NCI-H69 (cell line): ENCODE measurements at places on chromosomes 12 and 14.

- no peak for DNase-seq
Observed at GRCh38 chr12:3980504-3981272, 107.5 kb upstream of the PARP11 start.

- DNase-seq, result no peak
Observed at GRCh38 chr12:70908978-70909377, 11.6 kb downstream of the PTPRR start.

GRCh38 chr12:123748661-123749060 is 13.4 kb upstream of the DNAH10 start:
- no peak for DNase-seq

- no peak for DNase-seq
Observed at GRCh38 chr14:87994974-87995373, 2.0 kb upstream of the GALC start.

GRCh38 chr12:68189821-68190242 is 30.3 kb upstream of the IFNG start:
- DNase-seq, result no peak

GRCh38 chr12:30902596-30902995 is 24.0 kb upstream of the TSPAN11 start:
- no peak for DNase-seq

- no peak for DNase-seq
Observed at GRCh38 chr14:20659336-20659735, 17.8 kb upstream of the OR6S1 start.

DNA sequence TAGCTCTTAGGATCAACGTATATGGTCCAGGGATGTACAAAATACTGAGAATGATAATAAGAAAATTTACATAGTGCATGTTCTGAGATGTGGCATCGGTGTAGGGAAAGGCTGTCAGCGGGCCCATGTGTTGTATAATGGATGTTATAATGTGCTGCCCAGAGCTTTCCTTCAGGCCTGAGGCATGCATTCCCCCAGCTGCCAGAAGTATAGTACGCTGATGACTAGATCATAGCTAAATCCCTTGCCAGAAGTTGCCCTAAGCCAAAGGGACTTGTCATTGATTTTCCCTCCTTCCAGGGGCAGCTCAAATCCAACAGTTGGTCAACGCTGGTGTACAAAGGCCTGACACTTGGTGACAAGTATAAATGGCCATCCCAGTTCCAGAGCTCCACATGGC is 6.5 kb upstream of the OR11G2 start:
- no peak for DNase-seq

- no peak for DNase-seq
Observed at GRCh38 chr14:88552876-88553275, 1.9 kb downstream of the PTPN21 start.

DNA sequence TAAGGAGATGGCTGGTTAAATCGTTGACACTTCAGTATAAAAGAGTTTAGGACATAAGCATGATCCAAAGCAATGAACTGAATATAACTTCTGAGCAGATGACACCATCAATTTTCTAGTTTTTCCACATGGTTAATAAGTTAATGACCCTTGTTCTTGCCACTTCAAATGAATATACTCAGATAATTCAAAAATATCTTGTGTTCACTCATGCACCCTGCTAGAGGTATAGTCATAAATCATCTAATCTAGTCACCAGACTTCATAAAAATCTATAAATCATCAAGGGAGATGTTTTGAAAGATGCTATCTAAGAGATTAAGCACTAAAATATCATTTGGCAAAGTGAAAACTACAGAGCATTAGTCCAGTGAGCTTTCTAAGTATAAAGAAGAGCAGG is 131.9 kb downstream of the MDGA2 start:
- DNase-seq, result no peak

- no peak for DNase-seq
Observed at GRCh38 chr12:27899151-27899661, 73.3 kb downstream of the PTHLH start.

DNA sequence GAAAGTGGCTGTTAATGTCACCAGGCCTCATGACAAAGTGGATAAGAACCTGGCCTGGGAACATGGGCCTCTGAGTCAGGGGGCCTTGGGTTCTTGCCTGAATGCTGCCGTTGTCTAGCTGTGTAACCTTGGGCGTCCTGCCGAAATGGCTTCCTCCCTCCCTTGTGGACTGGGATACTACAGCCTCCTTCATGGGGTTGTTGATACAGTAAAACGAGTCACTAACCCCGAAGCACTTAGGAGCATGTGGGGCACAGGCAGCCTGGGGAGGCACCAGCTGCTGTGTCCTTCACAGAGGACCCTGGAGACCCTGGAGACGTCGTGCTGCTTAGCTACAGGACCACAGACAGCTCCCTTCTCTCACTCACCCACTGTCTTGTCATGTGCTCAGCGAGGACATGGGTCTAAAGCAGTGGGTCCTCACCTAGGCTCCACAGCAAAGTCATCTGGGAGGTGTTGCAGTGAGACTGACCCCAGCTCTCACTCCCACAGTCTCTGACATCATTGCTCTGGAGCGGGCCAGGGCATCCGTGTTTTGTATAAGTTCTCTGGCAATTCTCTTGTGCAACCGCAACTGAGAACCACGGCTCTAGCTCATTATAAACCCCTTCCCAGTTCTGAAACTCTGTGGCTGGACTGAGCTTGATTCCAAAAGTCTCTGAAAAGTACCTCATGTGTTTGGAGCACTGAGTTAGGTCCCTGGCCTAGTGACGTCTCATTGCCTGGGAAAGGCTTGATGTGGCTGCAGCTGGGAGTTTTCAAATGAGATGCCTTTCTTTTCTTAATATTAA is 42.1 kb downstream of the SERPINA3 start:
- DNase-seq, result no peak

DNA sequence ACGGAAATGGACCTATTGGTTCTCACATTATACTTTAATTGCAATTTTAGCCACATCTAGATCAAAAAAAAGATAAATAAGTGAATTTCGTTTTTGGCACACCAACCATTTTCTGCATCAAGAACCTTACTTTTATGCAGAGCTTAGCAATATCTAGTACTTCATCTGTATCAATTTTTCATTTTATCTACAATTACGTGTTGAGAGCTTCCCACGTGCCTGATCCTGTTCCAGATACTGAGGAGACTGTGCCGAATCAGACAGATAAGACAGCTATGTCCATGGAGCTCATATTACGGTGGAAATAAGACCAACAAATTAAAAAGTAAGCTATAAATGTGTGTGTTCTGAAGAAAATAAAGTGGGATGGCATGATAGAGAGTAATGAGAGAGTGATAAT is 101.6 kb downstream of the MGAT4C start:
- no peak for DNase-seq

DNA sequence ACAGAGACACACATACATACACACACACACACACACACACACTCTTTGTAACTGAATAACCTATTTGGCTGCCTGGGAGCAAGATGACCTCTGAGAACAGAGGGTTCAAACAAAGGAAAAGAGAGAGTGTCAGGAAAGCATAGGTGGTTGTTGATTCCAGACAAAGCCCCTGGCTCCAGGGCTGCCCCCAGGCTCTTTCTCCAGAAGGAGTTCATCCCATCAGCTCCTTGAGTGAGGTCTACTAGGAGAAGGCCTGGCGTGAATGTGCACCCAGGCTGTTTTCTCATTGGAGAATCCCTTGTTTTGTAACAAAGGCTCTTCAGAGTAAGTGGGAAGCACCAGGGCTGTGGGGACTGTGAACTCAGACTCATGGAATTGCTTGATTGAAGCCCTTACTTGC is 151.9 kb downstream of the EMP1 start:
- no peak for DNase-seq

GRCh38 chr12:54592316-54592715 is 3.9 kb upstream of the PPP1R1A start:
- DNase-seq, result no peak

DNA sequence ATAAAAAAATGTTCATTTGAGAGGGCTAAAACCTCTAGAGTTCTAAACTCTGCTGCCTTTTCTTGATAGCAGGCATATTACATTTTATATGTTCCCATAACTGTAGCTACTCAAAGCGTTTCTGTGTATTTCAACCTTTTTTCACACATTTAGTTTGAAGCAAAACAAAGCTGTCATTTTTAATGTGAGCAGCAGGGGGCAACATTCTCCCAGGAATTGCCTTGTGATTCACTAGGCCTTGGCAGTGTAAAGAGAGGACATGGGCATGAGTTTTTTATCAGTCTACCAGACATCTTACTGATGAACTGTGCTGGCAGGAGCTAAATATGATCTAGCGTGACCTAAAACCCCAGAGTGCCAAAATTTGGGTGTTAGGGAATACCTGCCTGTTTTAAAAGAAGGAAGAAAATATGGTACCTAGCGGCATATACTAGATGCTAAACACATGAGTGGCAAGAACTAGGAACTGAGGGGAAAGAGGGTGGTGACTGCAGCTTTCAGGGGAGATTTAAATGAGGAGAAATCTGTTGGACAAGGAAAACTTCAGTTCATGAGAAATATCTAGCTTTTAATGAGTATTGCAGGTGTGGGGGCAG is 65.3 kb downstream of the IFT43 start:
- DNase-seq, result peak; percentile 67

- DNase-seq, result no peak
Observed at GRCh38 chr12:98483621-98484503, 31.5 kb upstream of the TMPO start.
